ENCODE measurements at places on chromosomes 4 and X.

GRCh38 chr4:177671845-177672244, 229.6 kb upstream of the AGA start:
- no peak for DNase-seq

GRCh38 chr4:74161666-74162450, 3.9 kb downstream of the MTHFD2L start:
- DNase-seq: no peak

DNA sequence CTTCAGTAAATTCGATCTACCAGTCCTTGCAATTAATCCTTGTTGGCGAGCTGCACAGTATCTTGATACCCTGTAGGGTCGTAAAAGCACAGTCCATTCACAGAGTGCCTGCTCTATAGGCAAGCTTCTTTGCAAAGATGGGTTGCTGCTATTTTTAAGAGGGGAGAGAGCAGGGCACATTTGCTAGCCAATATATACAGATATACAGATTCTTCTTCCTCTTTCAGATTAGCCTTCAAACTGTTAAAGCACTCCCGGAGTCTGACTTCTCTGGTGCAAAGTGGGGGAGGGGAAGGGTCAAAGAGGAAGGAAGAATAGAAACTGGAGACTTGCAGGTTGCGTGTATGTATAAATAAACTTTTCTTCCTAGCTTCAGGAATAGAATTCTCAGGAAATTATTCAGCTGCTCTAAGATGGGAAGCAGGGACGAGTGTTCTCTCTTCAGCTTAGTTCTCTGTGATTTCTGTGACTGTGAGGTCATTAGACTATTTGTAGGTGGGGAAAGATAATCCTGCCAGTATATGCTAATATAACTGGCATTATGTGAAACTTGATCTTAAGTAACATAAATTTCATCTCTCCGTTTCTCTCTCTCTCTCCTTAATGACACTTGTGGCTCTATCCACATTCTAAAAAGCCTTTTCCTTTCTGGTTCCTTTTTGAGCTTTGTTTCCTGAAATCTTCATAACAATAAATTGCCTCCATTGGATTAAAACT, at the start of gene CYSLTR1:
Gene CYSLTR1, minus strand, starts transcription at position 242 of the 717 bp plus-strand sequence. CDS start 53,865 bp downstream, outside the sequence.
- DNase-seq: no peak

- no peak for DNase-seq
Observed at GRCh38 chr4:80540785-80541469, 205.4 kb downstream of the CFAP299 start.
